Nucleus accumbens (tissue), 56 donors: ENCODE measurements at places on chromosomes 2 and 18.

DNA sequence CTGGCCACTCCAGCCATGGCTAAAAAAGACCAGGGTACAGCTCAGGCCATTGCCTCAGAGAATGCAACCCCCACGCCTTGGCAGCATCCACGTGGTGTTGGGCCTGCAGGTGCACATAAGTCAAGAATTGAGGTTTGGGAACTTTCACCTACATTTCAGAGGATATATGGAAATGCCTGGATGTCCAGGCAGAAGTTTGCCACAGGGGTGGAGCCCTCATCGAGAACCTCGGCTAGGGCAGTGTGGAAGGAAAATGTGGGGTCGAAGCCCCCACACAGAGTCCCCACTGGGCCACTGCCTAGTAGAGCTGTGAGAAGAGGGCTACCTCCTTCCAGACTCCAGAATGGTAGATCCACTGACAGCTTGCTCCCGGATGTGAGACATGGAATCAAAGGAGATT is 477.3 kb downstream of the LPIN1 start:
- DNase-seq: no peak

DNA sequence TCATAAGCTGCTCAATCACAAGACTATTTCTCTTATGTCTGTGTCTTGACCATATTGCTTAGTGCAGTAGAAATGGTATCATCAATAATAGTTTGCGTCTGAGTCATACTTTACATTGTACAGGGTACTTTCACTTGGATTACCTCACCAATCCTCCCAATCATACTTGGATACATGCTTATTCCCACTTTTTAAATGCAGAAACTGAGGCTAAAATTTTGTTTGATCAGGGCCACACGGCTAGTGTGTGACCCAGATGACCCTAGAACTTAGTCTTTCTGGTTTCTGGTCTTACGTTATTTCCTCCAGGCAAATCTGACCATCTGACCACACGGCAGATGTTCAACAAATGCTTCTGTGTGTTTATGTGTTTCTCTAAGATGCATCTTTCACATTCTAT is 23.8 kb upstream of the CCL20 start:
- no peak for DNase-seq

GRCh38 chr2:65367524-65367923 is 64.9 kb downstream of the SPRED2 start:
- DNase-seq: no peak

DNA sequence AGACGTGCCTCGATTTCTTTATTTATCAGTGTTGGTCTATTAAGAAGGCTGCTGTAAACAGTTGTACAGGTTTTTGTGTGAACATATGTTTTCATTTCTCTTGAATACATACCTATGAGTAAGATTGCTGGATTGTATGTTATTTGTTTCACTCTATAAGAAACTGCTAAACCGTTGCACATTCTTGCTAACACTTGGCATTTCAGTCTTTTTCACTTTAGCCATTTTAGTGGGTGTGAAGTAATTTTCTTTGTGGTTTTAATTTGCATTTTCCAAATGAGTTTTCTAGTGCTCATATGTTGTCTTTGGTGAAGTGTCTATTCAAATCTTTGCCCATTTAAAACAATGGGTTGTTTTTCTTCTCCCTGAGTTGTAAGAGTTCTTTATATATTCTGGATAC is 221.5 kb upstream of the SMAD7 start:
- DNase-seq: no peak

GRCh38 chr2:142841788-142842187 is 35.7 kb upstream of the KYNU start:
- DNase-seq: no peak

DNA sequence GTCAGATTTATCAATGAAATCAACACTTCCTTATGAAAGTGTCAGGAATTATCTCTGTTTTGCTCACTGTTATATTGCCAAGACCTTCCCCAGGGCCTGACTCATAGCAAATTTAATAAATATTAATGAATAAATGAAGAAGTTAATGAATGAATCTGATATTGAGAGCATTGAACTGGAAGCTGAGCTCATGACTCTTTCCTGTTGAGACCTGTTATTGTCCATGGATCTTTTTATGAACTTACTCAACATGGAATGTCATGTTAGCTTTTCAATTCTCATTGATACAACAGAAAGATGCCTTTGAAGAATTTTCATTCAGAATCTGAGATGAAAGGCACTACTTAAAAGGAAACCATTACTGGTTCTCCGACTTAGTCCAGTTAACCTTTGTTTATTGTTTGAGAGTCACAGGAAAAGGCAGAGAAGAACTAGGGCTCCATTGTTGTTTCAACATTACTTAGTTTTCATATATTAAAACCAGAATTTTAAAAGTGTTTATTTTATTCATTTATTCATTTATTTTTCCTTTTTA is 90.4 kb upstream of the UNC80 start:
- DNase-seq: no peak

DNA sequence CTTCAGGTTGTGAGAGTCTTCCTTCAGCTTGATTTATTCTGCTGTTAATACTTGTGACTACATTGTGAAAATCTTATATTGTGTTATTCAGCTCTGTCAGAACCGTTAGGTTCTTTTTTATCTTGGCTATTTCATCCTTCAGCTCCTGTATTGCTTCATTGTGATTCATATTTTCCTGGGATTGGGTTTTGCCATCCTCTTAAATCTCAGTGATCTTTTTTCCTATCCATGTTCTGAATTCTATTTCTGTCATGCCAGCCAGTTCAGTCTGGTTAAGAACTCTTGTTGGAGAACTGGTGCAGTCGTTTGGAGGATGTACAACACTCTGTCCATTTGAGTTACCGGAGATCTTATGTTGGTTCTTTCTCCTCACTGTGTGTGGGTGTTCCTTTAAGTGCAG is 19.1 kb downstream of the MSTN start:
- no peak for DNase-seq

- no peak for DNase-seq
These were observed 654.7 kb upstream of the FANCL start for GRCh38 chr2:58895857-58896256.

DNA sequence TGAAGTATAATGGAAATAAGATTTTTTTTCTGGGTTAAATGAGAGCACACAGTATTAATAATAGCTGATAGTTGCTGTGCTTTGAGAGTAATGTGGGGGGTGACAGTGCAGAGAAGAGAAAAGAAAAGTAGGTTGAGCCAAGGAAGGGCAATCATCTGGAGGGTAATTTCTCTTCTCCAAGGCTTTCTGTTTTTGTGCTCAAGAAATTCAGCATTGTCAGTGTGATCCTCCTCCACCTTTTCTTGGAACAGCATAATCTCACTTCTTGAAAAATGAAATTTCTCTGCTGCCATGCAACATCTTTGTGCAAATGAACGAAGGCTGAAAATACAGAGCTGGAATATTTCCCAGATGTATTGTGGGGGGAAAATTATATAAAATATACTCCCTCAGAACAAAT is 673.1 kb downstream of the LRRTM4 start:
- DNase-seq: no peak

DNA sequence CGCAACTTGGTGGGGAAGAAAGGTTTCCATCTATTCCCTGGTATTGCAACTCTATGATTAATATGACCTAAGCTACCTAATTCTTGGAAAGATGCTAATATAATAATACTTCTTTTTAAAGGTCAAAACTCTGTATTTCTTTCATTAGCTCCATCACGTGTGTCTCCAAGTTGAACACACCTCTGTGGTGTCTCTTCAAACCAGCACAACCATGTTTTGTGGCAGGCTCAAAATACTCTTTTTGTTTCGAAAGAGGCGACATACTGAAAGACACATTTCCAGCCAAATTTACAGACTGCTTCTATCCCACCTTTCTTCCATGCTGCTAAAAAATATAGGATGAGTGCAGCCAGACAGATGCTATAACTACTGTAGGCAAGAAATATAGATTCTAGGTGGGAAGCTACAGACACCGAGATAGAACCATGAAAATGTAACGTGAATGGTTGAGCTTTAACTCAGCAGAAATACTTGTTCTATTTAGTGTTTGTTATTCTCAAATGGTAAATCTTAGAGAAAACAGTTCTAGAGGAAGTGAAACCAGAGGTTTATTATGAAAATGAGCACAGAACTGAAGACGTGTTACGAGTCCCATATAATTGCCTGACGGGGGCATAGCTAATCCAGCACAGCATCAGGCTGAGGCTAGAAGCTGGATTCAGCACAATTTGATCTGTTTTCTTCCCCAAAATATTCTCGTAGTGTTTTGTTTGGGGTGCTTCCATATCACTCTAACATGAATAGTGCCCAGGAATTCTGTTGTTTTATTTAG is 991.5 kb upstream of the FANCL start:
- no peak for DNase-seq

DNA sequence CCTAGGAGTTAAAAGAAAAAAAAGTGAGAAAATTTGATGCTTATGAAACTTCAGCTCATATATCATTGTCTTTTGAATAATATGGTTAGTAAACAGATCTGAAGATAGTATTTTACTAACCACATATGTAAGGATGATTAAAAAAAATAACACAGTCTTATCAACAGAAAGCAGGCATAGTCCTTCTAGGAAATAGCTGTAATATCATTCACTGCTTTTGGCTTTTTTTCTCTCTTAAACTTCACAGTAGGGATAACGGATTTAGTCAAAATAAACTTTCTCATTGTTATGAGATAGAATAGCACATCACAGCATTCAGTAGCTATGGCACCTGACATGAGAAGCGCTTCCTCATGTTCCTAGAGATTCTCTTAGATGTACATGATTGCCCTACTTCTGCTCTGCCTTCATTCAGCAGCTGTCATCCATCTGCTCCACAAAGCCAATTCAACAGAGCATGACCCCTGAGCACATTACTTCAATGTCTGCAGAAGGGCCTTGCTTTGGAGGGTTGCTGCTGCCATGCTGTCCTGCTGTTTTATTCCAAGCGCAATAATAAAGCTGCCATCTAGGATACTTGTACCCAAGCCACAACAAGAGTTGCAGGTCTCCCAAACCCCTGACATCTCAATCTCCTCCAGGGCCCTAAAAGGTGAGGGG is 67.0 kb downstream of the TTC21B start:
- no peak for DNase-seq

- no peak for DNase-seq
These were observed 40.9 kb upstream of the PPP4R1 start for GRCh38 chr18:9655232-9655767.

DNA sequence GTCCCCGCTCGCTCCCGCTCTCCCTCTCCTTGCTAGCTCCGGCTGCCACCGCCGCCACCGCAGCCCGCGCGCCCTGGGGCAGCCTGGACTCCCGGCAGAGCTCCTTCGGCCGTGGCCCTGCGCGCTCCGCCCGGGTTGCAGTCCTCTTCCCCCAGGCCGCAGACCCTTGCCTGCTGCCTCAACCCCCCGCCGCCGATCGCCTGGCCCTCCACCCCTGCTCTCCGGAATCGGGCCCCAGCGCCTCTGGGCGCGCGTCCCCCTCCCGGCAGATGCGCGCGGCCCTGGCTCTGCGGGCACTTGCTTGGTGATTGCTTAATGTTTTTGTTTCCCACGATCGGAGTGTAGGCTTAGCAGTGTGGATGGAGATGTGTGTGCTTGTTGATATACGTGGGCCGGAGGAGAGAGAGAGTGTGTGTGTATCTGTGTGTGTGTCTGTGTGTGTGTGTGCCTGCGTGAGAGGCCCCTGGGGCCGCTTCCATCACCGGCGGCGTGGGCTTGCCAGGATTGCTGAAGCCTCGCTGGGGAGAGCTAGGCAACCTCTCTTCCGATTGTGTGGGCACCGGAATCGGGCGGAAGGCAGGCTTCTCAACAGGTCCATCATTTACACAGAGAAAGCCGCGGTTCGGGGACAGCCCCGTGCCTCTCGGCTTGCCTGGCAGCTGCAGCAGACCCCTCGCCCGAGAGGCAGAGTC is 877 bp downstream of the INHBB start:
- DNase-seq: no peak

DNA sequence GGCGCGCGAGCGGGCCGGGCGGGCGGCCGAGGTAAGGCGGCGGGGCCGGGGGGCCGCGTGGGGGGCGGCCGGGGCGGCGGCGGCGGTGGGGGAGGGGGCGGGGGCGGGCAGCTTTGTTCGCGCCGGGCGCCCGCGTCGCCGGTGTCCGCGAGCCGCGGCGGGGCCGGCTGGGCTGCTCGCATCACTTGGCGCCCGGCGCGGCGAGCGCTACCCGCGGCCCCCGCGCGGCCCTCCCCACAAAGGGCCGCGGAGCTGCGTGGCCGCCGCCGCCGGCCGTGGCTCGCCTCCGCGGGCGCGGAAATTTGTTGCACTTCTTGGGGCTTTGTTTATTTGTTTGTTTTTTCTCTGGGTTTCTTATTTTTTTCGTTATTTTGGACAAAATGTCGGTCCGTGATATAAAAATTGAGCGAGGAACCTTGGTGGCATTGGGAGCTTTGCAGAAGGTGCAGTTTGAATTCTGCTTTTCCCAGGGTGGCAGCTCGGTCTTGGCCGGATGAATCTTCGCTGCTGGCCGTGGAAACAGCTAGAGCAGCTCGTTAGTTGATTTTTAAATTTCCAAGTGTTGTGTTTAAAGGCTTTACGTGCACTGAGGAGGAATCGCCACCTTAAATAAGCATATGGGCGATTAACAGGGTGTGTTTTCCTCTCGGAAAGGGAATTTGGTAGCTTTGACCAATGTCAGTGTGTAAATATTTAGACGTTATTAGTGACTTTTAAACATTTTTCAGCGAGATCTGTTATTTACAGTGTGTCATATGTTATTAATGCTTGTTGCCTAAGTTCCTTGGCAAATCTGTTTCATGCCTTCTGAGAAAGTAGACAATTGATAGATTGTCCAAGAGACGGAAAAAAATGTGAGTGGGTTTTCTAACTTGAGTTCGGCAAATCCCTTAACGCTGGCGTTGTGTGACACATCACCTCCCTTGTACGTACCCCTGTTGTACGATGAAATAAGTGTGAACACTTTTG is 822 bp downstream of the UBE2E3 start:
- DNase-seq: no peak

- no peak for DNase-seq
These were observed 514.9 kb downstream of the PTPRM start for GRCh38 chr18:8081872-8082553.

GRCh38 chr2:23627236-23628009 is 242.4 kb downstream of the KLHL29 start:
- DNase-seq: no peak

GRCh38 chr2:160367887-160368286 is 125.7 kb downstream of the RBMS1 start:
- DNase-seq: no peak

DNA sequence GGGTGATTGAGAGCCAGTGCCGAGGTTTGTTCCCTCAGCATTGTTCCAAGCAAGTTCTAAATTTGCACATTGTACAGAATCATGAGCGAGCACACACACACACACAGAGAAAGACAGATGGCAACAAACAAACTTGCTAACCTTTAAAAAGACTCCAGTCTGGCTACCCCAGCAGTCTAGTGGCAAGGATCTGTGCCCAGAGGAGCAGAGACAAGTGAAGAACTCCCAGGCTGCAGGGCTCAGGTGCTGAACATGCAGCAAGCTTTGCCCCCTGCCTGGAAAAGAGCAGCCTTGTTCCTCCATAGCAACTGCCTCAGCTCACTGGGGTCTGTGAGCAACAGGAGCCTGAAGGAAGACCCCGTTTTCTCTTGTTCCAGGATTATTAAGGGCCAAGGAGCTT is 169.2 kb upstream of the CCDC68 start:
- no peak for DNase-seq
